Lower leg skin (tissue), 4 donors: ENCODE measurements at places on chromosomes 13 and 19.

DNA sequence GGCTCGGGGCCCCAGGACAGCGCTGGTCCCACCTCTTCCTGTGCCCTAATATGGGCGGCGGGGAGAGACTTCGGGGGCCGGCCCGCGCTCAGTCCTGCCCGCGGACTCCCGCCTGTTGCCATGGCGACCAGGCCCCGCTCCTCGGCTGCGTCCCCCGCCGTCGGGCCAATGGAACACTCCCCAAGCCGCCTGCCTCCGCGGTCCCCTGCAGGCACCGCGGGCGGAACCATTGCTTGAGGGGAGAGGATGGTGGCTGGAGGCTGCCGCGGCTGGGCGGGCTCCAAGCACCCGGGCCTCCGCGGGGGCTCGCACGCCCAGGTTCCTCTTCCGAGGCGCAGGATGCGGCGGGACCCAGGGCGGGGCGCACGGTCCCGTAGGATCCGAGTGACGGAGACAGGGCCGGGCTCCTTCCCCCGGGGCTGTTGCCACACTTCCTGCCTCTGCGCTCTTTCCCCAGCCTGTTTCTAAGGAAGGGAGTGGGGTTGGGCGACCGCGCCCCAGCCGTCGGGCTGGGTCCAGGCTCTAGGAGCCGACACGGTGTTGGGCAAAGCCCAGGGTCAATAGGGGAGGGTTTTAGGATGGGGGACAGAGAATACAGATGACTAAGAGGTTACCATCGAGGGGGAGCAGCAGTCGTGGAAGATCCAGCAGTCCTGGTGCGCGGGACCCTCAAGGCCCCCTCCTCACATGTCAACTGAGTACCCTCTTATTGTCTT, 1.2 kb upstream of the JUNB start:
- peak; percentile 94 for DNase-seq

- no peak for DNase-seq
These were observed 61.7 kb downstream of the COLGALT1 start for GRCh38 chr19:17616961-17617806.

- DNase-seq: no peak
These were observed 93.9 kb upstream of the TDRD3 start for GRCh38 chr13:60303166-60303565.

DNA sequence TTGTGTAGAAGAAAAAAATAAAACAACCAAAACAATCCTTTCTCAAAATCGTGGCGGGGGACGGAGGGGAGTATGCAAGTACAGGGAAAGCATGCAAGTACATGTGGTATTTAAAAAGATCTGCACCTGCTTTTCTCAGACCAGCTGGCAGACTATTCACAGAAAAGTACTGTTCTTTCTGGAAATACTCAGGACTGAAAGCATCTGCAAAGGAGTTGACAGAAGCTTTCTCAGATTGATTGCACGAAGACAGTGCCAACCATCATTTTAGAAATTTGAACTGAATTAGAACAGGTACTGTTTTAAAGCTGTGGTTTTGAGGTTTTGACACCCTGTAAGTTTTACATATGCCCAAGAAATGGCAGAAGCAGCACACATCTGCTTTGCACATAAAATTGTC, 19.8 kb upstream of the PCDH8 start:
- no peak for DNase-seq

DNA sequence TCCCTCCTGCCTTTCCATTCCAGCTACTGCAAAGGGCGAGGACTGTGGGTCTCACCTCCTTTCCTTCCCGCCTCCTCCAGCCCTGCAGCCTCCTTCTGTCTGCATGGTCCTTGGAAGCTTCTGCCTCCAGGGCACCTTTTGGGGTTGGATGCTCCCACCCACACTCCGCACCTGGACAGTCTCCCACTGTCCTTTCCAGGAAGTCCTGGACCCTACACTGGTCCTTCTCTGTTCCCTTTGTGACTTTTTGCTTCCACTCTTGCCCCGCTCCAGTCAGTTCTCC, 130.8 kb downstream of the USP12 start:
- DNase-seq: no peak

DNA sequence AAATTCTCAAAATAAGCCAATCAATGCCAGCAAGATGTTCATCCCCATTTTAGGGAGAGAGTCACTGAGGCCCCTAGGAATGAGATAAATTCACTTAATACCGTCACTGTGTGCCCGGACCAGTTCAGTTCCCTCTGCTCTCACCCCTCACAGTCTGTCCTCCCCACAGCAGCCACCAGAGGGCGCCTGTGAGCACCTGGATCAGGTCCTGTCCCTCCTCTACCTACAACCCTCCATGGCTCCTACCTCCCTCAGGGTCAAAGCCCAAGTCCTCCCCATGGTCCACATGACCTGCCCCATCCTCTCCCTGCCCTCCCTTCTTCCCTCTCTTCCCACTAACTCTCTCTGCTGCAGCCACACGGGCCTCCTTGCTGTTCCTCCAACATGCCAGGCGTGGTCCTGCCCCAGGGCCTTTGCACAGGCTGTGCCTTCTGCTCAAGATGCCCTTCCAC, 42.0 kb upstream of the NFIC start:
- DNase-seq: peak; percentile 94

- DNase-seq: no peak
These were observed 207.2 kb upstream of the SPRY2 start for GRCh38 chr13:80547885-80548825.

- DNase-seq: no peak
These were observed 232.4 kb downstream of the LHFPL6 start for GRCh38 chr13:39370554-39370953.

DNA sequence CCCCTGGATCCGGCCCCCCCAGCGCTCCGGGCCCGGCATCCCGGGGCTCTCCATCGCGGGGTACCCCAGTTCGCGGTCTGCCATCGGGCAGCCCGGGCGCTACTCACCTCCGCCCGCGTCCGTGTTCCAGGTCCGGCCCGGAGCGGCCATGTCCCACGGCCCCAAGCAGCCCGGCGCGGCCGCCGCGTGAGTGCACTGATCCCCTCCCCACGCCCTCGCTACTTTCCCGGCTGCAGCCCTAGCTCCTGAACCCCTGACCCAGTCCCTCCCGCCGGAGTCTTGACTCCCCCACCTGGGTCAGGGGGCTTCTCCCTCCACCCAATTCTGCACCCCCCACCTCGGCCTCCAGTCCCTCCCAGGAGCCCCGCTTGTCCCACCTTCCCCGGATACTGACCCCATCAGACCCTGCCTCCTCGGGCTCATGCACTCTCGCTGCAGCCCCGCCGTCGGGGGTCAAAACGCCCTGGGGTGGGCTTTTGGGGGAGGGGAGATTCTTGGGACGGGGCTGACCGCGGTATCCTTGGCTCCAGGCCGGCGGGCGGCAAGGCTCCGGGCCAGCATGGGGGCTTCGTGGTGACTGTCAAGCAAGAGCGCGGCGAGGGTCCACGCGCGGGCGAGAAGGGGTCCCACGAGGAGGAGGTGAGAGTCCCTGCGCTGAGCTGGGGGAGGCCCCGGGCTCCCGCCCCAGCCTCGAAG, 566 bp downstream of the HMG20B start:
- no peak for DNase-seq

GRCh38 chr19:27860309-27860934, 1352.5 kb downstream of the UQCRFS1 start:
- DNase-seq: no peak

GRCh38 chr13:47661076-47661475, 340.0 kb downstream of the SUCLA2 start:
- DNase-seq: no peak

DNA sequence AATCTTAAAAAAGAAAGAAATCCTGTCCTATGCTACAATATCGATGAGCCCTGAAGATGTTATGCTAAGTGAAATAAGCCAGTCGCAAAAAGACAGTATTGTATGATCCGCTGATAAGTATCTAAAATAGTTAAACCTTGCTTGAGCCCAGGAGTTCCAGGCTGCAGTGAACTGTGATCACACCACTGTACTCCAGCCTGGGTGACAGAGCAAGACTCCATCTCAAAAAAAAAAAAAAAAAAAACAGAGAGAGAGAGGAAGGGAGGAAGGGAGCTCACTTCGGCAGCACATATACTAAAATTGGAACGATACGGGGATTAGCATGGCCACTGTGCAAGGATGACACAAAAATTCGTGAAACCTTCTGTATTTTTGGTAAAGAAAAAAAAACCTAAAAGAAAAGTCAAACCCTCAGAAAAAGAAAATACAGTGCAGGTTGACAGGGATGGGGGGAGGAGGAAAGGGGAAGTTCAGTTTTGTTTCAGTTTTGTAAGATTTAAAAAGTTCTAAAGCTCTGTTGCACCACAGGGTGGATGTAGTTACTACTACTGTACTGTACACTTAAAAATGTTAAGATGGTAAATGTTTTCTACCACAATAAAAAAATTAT, 8.4 kb downstream of the CLASRP start:
- no peak for DNase-seq

GRCh38 chr13:100483841-100484381, 104.7 kb downstream of the GGACT start:
- no peak for DNase-seq

- DNase-seq: no peak
These were observed 31.6 kb upstream of the USP12 start for GRCh38 chr13:27203186-27203585.

- peak; percentile 83 for DNase-seq
These were observed 30.7 kb upstream of the C13orf46 start for GRCh38 chr13:114004420-114005205.

- DNase-seq: no peak
These were observed 3.5 kb downstream of the LGALS7B start for GRCh38 chr19:38792250-38793111.

GRCh38 chr19:46839752-46840497, 10.7 kb downstream of the AP2S1 start:
- no peak for DNase-seq

DNA sequence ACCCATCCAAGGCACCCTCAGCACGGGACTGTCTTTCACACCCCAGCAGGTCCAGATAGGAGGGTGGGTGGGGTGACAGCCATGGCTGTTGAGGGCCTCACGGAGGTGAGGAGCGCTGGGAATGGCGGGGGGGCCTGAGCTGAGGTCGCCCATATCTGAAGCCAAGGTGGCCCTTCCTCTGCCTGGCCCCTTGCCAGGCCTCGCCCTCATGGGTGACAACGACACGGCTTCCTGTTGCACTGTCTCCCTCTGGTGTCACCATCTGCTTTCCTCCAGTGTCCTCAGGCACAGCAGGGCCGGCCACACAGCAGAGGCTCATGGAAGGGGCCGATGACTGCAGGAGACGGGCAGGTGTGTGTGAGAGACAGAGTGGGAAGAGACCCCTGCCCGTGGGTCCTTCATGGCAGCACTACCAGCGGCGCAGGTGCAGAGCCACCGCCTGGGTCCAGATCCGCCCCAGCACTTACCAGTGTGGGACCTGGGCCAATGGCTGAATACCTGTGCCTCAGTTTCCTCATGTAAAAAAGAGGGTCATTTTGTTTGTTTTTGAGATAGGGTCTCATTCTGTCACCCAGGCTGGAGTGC, 8.1 kb upstream of the NKPD1 start:
- no peak for DNase-seq

GRCh38 chr19:50331221-50331993, 2.2 kb upstream of the KCNC3 start:
- DNase-seq: no peak

- DNase-seq: no peak
These were observed 1.0 kb upstream of the CREB3L3 start for GRCh38 chr19:4152241-4152998.

DNA sequence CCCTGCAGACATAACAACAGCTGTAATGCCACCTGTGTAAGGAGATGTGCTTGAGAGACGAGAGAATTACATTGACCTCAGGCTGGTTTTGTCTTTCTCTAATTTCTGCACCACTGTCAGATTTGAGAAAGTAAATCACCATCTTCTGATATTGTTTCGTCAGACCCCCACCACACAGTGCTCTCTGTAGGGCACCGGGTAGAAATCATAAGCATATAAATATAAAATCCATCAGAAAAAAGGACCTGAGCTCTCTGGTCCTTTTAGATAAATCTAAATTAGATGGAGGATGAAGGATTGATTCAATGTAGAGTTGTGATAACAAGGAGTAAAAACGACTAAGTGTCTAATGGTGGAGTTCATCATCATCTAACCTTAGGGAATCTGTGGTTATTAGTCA, 1981.0 kb upstream of the PRR20A start:
- no peak for DNase-seq

GRCh38 chr19:50556282-50557008, 11.8 kb downstream of the LRRC4B start:
- DNase-seq: peak; percentile 92

DNA sequence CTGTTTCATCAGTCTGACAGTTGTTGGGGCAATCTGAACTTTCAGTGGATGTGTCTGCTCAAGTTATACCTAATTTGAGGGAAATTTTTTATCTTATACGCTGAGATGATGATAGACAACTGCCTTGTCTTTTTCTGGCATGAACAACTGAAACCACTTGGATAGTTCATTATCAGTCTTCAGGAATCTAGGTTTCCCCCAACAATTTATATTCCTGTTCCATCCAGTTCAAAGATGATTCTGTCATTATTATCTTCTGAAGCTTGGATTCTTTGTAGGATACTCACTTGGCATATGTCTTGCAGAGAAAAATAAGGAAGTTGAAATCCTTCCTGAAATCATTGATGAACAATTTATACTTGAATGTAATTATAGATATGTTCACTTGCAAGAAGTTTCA, 193.7 kb downstream of the LMO7 start:
- no peak for DNase-seq

- DNase-seq: no peak
These were observed 687.2 kb upstream of the KLHL1 start for GRCh38 chr13:70795484-70795883.

DNA sequence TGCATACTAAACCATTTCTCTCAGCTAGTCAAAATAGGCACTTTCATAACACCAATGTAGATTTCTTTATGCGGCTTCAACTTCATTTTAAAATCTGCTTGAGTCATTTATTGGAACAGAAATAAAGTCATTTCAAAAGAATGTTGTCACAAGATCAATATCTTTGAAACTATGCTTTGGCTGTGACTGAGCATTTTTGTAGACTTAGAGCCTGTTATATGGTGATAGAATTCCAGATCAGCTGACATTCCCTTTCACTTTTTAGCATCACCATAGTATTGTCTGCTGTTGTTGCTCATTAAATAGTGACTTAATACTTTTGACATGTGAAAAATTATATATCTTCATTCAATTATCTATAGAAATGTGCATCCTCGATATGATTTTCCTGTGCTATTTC, 279.2 kb upstream of the PRR20A start:
- no peak for DNase-seq

DNA sequence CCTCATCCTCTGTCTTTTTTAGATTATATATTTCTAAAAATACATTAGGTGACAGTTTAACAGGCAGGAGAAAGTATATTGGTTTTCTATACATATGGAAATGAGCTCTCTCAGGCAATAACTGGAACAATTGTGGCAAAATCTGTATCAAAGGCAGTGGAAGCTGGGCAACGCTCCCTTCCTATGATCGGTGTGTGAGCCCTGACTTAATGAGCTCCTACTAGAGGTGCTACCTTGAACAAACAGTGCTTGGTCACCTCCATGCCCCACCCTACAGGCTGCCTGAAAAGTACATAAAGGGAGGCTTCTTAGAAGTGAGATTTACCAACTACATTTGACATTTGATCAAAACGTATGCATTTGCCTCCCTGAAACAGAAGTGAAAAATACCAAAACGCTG, 185.3 kb downstream of the EFNB2 start:
- DNase-seq: no peak

GRCh38 chr13:40916207-40916998, 102.7 kb downstream of the ELF1 start:
- no peak for DNase-seq

- no peak for DNase-seq
These were observed 1316.7 kb upstream of the SLC10A2 start for GRCh38 chr13:104382951-104383350.
